ENCODE measurements at places on chromosomes 2 and 18. TPM values are rescaled to one million over a fixed set of nuclear protein-coding genes. Genes with fewer than 3 reads are reported as not detected.

- no peak for DNase-seq
Observed at GRCh38 chr2:82234283-82234874, 1929.8 kb upstream of the LRRTM1 start.

DNA sequence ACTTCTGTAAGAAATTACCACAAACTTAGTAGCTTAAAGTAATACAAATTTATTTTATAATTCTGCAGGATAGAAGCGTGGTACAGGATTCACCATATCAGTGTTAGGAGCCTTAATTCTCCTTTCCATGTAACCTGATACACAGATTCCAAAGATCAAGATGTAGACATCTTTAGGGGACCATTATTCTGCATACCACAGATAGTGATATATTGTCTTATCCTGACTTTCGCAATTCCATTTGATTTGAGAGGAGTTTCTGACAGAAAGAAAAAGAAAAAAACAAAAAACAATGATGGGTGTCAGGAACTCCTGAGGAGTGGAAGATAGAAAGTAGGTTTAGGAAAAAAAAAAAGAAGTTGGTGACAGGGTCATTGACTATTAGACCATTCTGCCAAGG lies 24.1 kb downstream of the KLHL23 start:
- DNase-seq: no peak

GRCh38 chr18:13579874-13580273 lies 146.5 kb downstream of the FAM210A start:
- DNase-seq: no peak

DNA sequence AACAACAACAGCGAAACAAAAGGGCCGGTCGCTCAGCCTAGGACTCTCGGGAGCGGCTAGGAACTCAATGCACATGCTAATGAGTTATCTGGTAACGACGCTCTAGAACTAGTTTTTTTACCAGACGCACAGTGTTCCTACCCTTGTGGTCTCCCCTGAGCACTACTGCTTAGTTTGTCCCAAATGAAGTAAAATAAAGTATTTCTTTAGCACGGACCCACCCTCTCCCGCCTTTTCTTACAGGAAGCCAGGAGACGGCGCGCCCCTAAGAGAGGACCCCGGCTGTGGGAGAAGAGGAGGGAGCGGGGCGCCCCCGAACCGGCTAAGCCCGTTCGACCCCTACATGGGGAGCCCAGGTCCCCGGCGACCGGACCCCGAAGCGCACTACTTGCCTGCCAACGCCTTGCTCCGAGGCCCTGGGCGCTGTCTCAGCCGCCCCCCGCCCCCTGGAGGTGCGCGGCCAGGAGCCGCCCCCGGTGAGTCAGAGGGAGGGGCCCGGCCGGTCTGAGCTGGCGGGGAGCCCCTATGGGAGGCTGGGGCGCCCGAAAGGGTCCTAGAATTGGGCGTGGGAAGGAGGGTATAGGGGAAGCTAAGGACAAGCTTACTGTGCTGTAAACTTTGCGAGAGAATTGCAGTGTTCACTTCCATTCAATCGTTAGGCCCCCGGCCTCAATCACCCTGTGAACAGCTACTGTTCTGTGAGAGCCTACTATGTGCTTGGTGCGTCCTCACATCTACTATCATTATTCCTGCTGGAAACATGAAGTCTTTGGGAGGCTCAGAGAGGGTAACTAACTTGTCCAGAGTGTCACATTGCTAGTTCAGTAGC lies 3.6 kb upstream of the CAPG start:
- DNase-seq: no peak

GRCh38 chr2:165253178-165253577 lies 14.0 kb downstream of the SCN2A start:
- DNase-seq: no peak

- no peak for DNase-seq
Observed at GRCh38 chr2:216406826-216407225, 5.5 kb upstream of the SMARCAL1 start.

DNA sequence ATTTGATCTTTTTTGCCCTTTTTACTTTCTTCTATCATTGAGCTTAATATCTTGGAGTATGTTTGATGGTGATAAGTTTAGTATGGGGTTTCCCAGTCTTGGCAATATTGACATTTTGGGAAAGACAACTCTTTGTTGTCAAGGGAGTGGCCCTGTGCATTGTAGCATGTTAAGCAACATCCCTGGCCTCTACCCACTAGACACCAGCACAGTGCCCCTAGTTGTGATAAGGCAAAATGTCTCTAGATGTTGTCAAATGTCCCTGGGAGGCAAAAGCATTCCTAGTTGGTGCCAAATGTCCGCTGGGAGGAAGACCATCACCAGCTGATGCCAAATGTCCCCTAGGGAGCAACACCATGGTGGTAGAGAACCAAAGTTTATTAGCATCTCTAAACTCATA lies 28.2 kb downstream of the GULP1 start:
- no peak for DNase-seq

DNA sequence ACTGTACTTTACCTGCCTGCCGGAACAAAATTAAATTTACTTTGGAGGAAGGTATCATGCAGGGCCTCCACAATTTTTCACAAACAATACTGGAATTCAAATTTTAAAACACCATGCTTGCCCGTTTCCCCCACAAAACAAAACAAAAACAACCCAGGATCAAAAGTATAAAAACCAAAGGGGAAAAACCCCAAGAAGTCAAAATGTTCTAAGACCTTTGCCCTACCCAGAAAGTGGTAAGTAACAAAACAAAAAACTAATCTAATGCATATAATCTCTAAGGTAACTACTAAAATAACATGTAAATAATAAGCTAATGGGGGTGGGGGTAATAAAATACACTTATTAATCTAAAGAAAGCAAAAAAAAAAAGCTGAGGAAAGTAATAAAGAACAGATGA lies 60.5 kb downstream of the CUL3 start:
- DNase-seq: no peak

GRCh38 chr2:181158427-181158826 lies 178.0 kb downstream of the UBE2E3 start:
- no peak for DNase-seq

DNA sequence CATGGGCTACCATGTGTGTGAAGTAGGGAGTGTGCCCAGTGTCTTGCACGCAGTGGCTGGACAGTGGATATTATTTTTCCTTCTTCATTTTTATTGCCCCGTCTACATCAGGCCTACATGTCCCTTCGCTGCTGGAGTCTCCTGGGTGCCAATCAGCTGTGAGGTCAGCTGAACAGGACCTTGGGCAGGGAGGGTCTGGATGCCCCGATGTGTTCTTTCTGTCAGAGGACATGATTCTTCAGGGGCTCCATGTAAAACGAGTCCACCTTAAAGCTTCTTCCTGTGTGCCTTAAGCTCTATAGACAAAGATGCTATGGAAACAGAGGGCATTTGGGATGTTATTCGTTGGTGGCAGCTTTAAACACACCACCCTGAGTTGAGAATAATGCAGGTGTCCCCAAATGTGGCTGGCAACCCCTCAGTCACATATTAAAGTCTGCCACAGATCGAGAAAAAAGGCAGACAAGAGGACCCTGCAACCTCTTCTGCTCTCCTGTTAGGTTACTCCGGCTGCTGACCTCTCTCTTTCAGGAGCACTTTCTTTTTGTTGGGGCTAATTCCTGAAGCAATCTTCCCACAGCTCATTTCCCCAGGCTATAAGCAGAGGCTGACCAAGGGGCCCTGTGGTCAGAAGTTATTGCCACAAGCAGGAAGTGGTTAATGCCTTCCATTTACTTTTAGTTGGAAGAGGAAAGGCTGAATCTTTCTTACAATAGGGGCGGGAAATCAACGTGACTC lies 20.0 kb downstream of the GREB1 start:
- no peak for DNase-seq

DNA sequence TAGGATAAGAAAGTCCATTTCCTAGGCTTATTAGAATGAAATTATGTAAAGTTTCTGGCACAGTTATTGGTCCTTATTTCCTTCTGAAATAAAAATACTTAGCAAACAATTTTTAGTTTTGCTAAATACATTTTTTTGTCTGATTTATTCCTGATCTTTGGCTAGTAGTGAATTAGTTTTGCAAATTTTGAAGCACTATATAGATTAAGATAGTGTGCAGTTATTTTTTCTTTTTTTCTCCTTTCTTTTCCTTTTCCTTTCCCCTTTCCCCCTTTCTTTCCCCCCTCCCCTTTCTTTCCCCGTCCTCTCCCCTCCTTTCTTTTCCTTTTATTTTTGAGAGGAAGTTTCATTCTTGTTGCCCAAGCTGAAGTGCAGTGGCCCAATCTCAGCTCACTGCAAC lies 59.7 kb downstream of the BIRC6 start:
- no peak for DNase-seq

DNA sequence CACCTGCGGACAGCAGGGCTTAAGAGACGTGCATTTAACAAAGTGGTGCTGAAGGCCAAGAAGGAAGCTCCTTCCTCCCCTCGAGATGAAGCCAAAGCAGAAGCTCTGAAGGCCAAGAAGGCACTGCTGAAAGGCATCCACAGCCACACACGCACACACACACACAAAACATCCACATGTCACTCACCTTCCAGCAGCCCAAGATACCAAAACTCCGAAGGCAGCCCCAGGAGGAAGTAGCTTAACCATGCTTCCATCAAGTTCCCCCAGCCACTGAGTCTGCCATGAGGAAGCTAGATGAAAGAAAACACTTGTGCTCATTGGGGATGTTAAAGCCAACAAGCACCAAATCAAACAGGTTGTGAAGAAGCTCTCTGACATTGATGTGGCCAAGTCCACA lies 175.7 kb upstream of the POU3F3 start:
- DNase-seq: no peak

- DNase-seq: no peak
Observed at GRCh38 chr18:63187791-63188460, 131.6 kb downstream of the BCL2 start.

DNA sequence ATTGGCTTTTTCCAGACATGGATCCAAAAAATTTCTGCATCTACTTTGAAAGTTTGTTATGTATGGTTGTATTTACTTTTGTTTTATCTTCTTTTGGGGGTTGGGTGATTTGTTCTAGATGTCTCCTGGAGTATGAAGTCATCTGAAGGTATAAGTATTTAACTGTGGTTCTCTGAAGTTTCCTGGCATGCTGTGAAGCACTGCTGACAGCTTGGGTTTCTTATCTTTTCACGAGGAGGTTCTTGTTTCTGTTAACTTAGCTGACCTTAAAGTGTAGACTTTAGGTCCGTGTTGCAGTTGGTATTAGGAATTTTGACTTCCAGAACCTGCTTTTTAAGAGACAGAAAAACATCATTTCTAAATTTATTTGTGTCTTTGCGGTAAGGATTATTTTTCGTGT lies 15.9 kb downstream of the GLS start:
- no peak for DNase-seq

DNA sequence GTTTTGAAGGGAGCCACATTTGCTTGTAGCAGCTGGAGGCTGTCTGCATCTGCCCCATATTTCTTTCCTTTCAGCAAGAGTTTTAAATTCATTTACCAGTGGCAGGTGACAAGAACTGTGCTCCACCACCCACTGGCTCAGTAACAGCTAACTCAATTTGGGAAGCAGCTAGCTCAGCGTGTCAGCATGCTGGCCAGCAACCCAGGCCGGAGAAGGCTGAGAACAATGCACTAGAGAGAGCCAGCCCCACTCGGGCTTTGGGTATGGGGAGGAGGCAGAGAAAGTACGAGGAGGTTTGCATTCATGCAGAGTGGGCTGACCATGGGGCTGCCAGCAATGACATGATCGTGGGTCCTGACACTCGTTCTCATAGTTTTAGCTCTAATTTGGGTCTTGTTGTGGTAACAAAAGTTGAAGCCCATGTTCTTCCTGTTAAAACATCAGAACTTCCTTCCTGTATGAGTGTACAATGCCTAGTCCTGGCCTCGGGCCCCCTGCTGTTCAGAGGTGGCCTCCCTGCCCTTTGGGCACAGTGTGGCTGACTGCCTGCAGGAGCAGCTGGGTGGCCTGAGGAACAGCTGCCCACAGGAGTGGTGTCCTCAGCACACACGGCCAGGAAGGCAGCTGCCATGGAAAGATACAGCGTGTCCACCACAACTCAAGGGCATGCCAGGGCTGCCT lies 23.0 kb downstream of the CDC42EP3 start:
- DNase-seq: peak; percentile 81

DNA sequence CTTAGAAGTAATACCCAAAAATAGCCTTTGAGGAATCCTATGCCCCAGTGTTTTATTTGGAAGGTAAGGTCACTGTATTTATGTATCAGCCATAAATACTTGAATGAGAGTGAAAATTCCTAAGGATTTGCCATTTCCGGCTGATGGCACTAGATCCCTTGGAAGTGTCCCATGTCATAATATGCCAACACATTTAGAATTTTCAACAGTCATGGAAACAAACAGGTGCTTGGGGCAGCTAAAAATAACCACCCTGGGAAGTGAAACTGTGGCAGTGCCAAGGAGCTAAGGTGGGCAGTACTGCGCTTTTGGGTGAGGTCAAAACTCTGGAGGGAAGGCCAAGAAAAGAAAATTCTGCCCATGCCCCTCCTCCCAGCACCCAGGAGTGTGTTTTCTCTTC lies 80.2 kb downstream of the TCF7L1 start:
- no peak for DNase-seq

- DNase-seq: no peak
Observed at GRCh38 chr2:34738691-34739090, 1139.6 kb upstream of the FAM98A start.

DNA sequence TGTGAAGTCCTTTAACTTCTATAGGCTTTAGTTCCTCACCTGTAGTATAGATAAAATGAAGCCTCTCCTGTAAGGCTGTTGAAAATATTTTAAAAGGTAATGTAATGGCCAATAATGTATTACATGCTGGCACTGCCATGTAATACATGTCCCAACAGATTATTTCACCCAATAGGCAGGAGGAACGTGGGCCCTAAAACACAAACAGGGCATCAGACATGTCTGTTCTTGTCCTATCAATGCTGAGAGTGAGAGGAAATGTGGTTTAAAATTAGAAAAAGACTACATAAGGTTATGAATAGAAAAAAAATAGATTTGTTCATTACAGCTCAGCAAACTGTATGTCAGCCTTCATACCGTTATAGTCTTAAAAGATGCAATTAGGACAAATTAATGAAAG lies 492.7 kb upstream of the DDX18 start:
- DNase-seq: no peak

DNA sequence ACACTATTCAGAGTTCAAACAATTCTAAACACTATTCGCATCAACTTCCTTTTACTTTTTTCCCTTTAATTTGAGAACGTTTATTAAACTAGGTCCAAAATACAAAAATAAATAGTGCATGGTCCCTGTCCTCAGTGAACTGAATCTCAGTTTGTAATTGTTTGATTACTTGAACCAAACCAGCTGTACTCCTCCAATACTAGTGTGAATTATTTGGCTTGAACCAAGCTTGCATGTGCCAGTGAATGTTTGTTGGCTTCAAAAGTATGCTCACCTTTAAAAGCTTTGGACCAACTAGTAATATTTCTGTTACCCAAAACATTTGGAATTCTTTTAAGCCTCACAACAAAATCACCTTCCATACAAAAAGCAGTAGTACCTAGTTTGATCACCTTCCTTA lies 15.5 kb downstream of the CCNT2 start:
- no peak for DNase-seq

Gene STPG4
- not detected for polyA plus RNA-seq

Gene IL1F10
- polyA plus RNA-seq: not detected

Gene REG3G
- polyA plus RNA-seq: not detected

Gene TXNL1
- polyA plus RNA-seq: 117 TPM

Gene SIX3
- not detected for polyA plus RNA-seq

Gene PLGLB2
- polyA plus RNA-seq: 0.12 TPM
